ENCODE measurements at places on chromosomes 5 and 9.

DNA sequence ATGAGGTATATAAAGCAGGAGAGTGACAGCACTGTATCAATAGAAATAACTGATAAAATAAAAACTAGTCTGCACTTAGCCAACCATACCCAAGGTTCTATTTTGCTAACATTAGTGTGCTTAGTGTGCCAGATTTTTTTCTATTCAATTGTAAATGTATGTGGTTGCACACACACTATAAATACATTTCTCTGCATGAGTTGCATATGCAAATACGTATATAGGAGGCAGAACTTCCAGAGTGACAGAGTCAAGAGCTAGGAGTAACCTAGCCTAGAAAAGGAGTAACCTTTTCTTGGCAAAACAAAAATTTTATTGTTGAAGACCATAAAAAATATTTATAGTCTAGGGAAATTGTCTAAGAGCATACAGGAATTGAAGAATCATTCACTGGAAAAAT, 461.6 kb downstream of the GABRG2 start:
- no peak for DNase-seq

DNA sequence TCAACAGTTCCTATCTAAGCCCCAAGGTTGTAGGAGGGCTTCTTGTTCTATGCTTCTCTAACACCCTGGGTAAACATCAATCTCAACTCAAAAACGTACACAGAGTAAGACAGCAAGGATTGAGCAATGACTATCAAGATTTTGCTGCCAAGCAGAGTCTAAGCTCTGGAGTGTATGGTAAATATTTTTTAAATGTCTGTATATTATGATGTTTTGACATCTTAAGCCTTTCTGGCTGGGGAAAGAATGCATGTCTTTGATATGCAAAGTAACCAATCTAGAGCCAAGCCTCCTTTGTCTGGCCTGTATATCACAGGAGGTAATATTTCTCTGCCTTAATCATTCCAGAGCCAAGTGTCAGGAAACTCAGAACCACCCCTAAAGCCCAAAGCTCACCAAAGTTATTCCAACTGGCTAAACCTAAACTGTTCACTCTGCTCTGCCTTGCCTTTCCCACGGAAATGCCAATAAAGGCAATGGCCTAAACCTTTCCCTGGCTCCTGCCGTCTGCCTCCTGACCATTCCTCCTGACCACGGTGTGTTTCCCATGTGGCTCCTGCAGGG, 45.2 kb downstream of the YIPF5 start:
- DNase-seq: no peak

DNA sequence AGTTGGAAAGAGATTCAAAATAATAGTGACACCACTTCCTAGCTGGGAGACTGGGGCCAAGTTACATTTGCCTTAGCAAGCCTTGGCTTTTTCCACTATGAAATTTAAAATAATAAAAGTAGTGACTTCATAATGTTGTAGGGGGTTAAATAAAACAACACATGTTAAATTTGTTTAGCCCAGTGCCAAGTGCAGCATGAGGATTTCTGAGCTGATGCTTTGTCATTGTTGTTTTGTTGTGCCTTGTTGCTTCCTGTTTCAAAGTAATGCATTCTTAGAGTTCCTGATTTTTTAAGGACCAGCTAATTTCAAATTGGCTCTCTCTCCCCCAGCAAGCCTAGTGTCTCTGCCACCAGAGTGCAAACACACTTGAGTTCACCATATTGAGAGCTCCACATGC, 270.7 kb upstream of the PAPPA start:
- no peak for DNase-seq

DNA sequence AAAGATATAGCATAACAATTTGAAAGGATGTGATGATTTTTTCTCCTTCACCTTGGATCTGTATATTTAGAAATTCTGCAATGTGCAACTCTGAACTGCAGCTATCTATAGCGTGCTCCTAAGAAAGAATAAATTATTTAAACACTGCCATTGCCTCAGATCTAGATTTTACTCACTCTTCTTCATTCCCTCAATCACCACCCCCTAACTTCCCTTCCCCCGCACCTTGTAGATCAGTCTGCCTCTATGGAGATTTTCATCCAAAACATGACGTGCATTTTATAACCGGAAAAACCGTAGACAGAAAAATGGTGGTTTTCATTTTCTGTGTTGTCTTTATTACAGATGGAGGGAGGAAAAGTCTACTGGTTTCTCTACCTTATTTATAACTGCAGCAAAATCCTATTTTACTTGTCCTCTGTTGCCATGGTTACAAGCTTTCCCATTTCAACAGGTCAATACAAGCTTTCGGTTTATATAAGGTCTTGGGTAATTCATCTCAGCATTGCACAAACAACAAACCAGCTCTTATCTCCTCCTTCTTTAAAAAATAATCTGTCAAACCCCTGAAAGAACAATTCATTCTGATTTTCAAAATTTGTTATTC, 480.0 kb downstream of the TAF11L14 start:
- no peak for DNase-seq

- DNase-seq: no peak
These were observed 816.1 kb upstream of the C9orf72 start for GRCh38 chr9:28389411-28389810.

- DNase-seq: no peak
These were observed 64.0 kb downstream of the DOCK8 start for GRCh38 chr9:278651-279050.

DNA sequence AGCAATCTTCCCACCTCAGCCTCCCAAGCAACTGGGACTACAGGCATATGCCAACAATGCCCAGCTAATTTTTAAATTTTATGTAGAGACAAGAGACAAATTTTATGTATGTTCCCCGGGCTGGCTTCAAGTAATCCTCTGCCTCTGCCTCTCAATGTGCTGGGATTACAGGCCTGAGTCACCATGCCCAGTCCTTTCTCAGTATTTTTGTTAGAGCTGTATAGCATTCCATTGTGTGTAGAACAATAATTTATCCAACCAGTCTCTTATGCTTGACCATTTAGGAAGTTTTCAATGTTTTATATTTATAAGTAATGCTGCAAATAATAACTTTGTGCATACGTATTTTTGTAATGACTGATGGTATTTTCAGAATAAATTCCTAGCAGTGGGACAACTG, 38.9 kb upstream of the CTXN3 start:
- no peak for DNase-seq

DNA sequence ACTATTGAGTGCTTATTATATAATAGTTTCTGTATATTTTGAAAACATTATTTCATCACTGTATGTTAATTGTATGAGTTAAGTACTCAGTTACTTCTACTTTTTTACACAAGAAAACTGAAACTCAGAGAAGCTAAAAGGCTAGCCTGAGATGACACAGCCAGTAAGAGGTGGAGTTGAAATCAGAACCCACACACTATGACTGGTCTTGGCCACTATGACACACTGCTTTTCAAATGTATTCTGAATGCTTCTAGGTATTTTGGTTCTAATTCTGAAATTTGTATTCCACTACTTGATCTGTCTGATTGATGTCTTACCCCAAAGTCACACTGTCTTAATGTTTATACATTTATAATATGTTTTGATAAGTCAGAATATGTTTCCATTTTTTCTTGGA, 181.8 kb downstream of the ZDHHC21 start:
- DNase-seq: no peak
